ENCODE measurements at places on chromosomes 2 and 18. TPM values are rescaled to one million over a fixed set of nuclear protein-coding genes. Genes with fewer than 3 reads are reported as not detected.

- no peak for DNase-seq
These were observed 108.8 kb upstream of the TMEM200C start for GRCh38 chr18:6004119-6004518.

The HNMT gene
- 82.1 TPM for total RNA-seq

- peak; percentile 57 for DNase-seq
These were observed 128.0 kb upstream of the GYPC start for GRCh38 chr2:126527836-126528490.

GRCh38 chr2:239308661-239309397 is 92.0 kb downstream of the HDAC4 start:
- no peak for DNase-seq

The VWA3B gene
- 1.8 TPM for total RNA-seq

- peak; percentile 29 for DNase-seq
These were observed 119.3 kb downstream of the GALNT3 start for GRCh38 chr2:165674780-165675179.

The UGT1A8 gene
- 16.8 TPM for total RNA-seq

The LCT gene
- 0.08 TPM for total RNA-seq

The ST8SIA3 gene
- 0.05 TPM for total RNA-seq

The ZAP70 gene
- total RNA-seq = 2.2 TPM

GRCh38 chr18:8841781-8842485 is 136.6 kb downstream of the MTCL1 start:
- no peak for DNase-seq

The DAPL1 gene
- total RNA-seq = not detected

DNA sequence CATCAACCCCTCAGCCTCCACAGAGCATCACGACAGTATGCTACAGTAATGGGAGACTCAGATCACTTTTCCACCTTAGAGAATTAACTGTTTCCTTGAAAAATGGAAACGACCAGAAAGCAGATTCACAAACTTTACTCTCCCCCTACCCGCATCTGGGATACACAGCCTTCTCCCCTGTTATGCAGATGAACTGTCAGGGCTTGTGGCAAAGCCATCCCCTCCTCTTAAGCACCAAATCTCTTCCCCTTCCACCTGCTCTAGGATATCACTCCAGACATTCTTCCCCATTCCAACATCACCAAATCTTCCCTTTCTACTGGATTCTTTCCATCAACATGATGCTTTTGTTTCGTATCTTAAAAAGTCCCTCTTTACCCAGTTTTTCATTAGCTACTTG is 26.4 kb downstream of the NEB start:
- no peak for DNase-seq

The CRYGC gene
- total RNA-seq = not detected

- peak; percentile 33 for DNase-seq
These were observed 16.4 kb upstream of the LPIN2 start for GRCh38 chr18:3029215-3029952.

- DNase-seq = no peak
These were observed 80.6 kb downstream of the GFPT1 start for GRCh38 chr2:69306393-69306821.

The SPHKAP gene
- total RNA-seq = 0.08 TPM

The UGT1A10 gene
- 82.9 TPM for total RNA-seq

DNA sequence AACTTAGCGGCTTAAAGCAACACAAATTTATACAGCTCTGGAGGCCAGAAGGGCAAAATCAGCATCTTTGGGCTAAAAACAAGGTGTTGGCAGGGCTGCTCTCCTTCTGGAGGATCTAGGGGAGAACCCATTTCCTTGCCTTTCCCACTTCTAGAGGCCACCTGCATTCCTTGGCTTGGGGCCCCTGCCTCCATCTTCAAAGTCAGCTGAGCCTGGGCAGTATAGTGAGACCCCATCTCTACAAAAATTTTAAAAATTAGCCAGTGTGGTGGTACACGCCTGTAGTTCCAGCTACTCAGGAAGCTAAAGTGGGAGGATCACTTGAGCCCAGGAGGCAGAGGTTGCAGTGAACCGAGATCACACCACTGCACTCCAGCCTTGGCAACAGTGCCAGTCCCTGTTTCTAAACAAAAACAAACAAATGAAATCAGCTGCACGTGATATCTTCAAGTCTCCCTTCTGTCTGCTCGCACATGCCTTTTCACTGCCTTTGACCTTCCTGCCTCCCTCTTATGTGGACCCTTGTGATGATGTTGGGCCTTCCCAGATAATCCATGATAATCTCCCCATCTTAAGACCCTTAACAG is 200.6 kb downstream of the ZFP36L2 start:
- no peak for DNase-seq

GRCh38 chr2:55052129-55053061 is 2.1 kb upstream of the RTN4 start:
- no peak for DNase-seq

- DNase-seq = no peak
These were observed 7.2 kb upstream of the DCTN1 start for GRCh38 chr2:74387346-74387745.

Measured in colonic mucosa (tissue), 4 donors.